ENCODE measurements at places on chromosomes 13 and 19.

- no peak for DNase-seq
Observed at GRCh38 chr19:47609906-47610894, 1.3 kb downstream of the BICRA start.

- DNase-seq = no peak
Observed at GRCh38 chr19:955803-956765, 28.1 kb upstream of the WDR18 start.

DNA sequence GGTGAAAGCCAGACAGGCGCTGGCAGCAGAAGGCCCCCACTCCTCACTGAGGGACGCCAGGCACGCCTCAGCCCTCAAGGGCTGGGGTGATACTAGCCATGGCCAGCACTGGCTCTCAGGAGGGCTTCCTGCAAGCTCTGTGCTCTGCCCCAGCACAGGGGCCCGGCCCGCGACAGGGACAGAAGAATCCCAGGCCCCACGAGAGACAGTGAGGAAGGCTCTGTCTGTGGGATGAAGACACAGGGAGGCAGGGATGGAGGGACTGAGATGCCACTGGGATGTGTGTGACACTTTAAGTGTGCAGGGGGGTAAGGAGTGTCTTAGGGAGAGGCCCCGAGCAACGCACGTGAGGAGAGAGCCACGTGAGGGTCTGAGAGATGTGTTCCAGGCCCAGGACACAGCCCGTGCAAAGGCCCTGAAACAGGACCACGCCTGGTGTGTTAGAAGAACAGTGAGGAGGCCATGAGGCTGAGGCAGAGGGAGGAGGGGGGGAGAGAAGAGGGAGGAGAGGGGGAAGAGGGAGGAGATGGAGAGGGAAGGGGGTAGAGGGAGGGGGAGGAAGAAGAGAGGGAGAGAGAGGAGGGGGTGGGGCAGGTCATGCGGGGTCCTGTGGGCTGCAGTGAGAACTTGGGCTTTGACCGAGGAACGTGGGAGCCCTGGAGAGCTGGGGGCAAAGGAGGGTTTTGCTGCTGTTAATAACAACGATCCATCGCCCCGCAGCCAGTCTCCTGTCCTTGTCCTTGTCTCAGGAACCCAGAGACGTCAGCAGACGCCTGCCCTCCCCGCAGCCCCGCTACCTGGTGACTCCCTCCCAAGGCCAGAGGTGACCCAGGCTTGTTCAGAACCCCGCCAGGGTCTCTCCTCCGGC is 7.2 kb downstream of the RPL36 start:
- DNase-seq = peak; percentile 64

GRCh38 chr13:32650705-32651311 is 64.6 kb downstream of the PDS5B start:
- DNase-seq = no peak

DNA sequence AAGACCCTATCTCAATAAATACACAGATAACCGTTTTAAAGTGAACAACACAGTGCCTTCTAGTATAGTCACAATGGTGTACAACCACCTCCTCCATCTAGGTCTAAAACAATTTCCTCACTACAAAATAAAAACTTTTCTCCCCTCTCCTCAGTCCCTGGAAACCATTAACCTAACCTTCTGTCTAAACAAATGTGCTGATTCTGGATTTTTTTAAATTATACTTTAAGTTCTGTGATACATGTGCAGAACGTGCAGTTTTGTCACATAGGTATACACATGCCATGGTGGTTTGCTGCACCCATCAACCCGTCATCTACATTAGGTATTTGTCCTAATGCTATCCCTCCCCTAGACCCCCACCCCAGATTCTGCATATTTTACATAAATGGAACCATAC is 9.8 kb upstream of the ZBTB45 start:
- no peak for DNase-seq

- DNase-seq = no peak
Observed at GRCh38 chr19:43739439-43740235, 15.1 kb downstream of the SMG9 start.

GRCh38 chr19:49118565-49119410 is at the start of gene C19orf73:
Gene C19orf73 (minus strand): TSS chr19:49119143. CDS start chr19:49119022, 121 bp downstream.
- DNase-seq = peak; percentile 94

- DNase-seq = peak; percentile 46
Observed at GRCh38 chr19:51467864-51468544, 9.8 kb upstream of the SIGLEC8 start.

DNA sequence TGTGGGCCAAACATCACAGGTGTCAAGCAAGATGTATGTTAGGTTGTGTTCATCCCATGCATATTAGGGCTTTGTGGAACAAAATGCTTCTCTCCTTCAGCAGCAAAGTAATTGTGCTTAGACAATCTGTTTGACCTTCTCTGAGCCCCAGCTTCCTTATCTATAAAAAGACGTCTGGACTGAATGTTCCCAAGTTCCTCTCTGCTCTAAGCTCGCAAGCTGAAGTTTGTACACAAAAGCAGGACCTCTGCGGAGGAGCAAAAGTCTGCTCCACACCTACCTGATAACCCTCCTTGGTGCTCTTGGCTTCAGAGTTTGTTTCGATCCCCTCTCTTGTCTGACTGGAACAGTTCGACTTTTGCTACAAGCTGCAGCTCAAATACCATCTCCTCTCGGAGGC is 95.7 kb upstream of the UBL3 start:
- DNase-seq = no peak

DNA sequence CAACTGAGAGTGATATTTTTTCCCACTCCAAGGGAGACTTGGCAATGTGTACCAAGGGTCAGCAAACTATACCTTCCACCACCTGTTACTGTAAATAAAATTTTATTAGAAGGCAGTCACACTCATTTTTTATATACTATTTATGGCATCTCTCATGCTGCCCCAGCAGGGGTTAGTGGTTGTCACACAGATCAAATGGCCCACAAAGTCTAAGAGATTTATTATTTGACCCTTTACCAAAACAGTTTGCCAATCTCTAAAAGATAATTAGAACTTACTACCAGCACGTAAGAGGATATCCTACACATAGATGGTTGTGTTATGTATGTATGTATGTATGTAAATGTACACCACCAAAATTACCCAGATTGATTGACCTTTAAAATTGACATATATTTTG is 185.1 kb downstream of the PRR20E start:
- DNase-seq = no peak

- DNase-seq = no peak
Observed at GRCh38 chr19:12112701-12113100, 27.4 kb downstream of the ZNF20 start.

- no peak for DNase-seq
Observed at GRCh38 chr13:107076801-107077200, 508.9 kb upstream of the ARGLU1 start.

- no peak for DNase-seq
Observed at GRCh38 chr19:14775869-14776586, 2.3 kb downstream of the ADGRE2 start.

GRCh38 chr13:39571502-39572092 is 31.4 kb downstream of the LHFPL6 start:
- no peak for DNase-seq

GRCh38 chr19:11563532-11563931 is 4.5 kb upstream of the ELOF1 start:
- DNase-seq = no peak

DNA sequence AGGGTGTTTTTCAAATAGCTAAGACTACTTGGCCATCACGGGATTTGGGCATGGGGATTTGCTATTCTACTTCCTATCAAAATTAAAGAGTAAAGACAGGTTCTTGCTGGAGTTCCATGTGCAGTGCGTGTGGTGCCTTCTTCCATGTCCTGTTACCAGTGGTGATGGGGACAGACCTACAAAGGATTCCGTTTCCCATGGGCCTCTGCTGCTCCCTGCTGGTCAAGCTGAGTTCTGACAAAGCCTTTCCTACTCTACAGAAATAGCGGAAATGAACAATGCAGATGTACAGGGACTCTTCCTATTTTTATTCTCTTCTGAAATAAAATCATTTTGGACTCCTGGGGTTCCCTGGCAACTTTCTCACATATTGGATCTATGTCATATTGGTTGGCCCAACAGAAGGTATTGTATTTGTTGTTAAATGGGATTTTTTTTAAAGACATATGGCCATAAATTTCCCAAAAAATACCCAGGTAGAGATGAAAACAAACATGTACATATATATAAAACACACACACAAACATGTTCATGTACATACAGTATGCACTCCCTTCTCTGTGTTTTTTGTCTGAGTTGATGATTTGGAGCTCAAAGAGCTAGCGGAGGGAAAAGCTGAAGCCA is 90.5 kb upstream of the SLC15A1 start:
- no peak for DNase-seq

- no peak for DNase-seq
Observed at GRCh38 chr13:76387566-76387965, 498.6 kb downstream of the KCTD12 start.

DNA sequence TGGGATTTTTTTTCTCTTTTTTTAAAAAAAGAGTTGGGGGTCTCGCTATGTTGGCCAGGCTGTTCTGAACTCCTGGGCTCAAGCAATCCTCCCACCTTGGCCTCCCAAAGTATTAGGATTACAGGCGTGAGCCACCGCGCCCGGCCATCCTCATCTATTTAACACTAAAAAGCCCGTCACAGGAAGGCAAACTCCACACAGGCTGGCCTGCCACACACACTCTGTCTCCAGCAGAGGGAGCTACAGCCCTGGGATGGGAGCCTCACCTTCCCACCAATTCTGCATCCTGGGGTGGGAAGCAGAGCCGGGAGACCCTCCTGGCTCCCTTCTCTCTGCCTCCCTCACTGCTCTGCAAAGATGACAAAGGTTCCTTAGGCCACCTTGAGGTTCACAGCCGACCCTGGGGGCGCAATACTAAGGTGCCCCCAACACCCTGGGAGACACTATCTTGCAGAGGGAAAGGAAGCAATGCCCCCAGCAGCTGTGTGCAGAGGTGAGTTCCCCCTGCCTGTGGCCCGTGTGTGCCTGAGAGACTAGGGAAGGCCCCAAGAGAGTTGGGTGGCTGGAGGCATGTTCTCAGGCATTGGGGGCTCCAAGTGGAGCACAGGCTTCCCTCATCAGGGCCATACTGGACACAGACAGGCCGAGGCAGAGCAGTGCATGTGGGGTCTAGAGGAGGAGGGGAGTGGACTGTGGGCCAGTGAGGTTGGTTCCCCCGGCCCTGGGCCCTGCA is 27.4 kb upstream of the TIMM44 start:
- DNase-seq = no peak

DNA sequence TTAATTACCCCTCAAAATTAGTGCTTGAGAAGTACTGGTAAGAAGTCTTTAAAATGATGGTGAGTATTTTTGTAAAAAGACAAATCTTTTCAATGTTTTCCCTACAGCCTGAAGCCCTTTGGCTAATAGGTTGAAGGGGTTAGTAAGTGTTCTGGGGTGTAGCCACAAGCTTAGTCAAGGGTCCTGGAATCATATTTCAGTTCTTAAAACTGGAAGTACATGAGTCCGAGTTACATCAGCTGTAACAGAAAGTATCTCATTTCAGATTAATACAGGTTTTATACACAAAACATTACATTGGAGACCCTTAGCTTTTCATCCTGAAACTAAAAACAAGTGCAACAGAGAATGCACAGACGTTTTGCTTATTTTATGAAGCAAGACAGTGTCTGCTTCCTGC is 52.7 kb upstream of the TEX29 start:
- no peak for DNase-seq

DNA sequence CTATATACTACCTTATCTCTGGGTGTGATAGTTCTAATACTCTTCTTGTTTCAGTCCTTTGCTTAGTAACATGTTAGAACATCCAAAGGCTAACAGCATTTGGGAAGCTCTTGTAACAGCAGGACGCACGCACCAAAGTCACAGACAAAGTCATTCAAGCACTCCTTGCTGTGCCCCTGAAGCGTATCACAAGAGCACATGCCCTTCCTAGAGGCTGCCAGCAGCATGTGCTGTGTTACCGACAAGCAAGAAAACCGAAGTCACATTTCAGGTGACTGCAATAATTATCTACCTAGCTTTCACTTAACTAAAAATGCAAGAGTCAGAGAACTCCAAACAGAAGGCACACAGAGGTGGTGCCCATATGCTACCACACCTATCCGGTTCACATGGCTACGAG is 194.1 kb downstream of the KLF12 start:
- DNase-seq = no peak

- no peak for DNase-seq
Observed at GRCh38 chr19:50896591-50897190, 14.5 kb downstream of the KLK4 start.

DNA sequence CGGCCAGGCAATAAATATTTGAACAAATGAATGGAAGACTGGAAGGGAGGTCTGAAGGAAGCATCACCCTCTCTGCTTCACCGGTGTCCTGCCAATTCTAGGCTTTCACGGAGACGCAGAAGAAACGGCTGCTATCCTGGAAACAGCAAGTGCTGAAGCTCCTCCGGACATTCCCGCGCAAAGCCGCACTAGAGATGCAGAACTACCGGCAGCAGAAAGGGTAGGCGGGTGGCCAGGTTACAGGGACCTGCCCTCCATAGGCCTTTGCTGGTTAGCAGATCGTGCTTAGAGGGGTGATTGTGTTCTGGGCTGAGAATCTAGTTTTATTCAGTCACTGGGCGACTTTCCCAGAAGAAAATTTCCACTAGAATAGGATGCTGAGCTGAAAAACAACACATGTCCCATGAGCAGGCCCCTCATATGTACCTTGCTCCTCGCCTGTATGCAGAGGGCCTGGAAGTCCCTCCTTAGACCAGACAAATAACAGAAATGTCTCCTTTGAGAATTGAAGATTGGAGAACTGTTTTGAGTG is 11.0 kb downstream of the PAF1 start:
- no peak for DNase-seq

- DNase-seq = no peak
Observed at GRCh38 chr13:93534181-93534700, 307.6 kb downstream of the GPC6 start.

DNA sequence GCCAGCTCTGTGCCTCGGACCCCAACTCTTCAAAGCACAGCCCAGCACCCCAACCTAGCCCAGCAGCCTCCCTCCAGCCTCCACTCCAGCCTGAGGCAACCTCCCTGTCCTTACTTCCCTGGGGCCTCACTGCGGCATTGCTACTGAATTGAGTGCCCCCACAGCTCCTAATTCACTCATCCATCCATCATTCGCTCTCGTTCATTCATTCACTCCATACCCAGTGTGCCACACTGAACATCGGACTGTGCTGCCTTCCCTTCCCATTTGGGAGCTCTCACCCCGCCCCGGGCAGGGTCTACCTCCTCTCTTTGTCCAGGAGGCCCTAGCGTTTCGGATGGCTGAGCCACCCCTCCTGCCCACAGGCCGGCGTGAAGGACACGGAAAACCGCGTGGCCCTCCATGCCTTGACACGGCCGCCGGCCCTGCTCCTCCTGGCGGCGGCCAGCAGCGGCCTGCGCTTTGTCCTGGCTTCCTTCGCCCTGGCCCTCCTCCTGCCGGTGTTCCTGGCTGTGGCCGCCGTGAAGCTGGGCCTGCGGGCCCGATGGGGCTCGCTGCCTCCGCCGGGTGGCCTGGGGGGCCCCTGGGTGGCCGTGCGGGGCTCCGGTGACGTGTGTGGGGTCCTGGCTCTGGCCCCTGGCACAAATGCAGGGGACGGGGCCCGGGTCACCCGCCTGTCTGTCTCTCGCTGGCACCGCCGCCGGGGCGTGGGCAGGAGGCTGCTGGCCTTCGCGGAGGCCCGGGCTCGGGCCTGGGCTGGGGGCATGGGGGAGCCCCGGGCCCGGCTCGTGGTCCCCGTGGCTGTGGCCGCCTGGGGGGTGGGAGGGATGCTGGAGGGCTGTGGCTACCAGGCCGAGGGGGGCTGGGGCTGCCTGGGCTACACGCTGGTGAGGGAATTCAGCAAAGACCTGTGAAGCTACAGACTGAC is 1.3 kb downstream of the NAT14 start:
- no peak for DNase-seq

- no peak for DNase-seq
Observed at GRCh38 chr13:114106991-114107685, 25.3 kb downstream of the RASA3 start.

GRCh38 chr19:5430237-5430636 is 25.0 kb upstream of the ZNRF4 start:
- DNase-seq = no peak
